ENCODE measurements at places on chromosomes 3 and 15.
A peak's percentile ranks its signal among the peaks of the same experiment; 100 is the strongest.

GRCh38 chr3:134494495-134494894 lies 8.6 kb downstream of the CEP63 start:
- no peak for DNase-seq

DNA sequence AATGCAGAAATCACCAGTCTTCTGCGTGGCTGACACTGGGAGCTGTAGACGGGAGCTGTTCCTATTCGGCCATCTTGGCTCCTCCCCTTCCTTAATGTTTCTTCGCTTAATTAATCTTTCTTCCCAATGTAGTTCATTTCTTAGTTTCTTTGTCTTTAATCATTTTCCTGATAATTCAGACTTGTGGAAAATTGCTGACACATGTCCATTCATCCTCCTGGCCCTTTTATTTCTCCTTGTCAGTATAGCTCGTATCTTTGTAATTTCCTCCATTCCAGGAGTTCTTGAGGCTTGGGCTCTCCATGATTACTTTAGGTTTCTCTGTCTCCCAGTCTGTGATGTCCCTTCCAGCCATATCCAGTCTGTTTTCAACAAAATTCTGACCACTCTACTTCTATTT lies 98.7 kb downstream of the UBE2E2 start:
- no peak for DNase-seq

GRCh38 chr3:154071146-154071545 lies 50.0 kb upstream of the ARHGEF26 start:
- DNase-seq: no peak

DNA sequence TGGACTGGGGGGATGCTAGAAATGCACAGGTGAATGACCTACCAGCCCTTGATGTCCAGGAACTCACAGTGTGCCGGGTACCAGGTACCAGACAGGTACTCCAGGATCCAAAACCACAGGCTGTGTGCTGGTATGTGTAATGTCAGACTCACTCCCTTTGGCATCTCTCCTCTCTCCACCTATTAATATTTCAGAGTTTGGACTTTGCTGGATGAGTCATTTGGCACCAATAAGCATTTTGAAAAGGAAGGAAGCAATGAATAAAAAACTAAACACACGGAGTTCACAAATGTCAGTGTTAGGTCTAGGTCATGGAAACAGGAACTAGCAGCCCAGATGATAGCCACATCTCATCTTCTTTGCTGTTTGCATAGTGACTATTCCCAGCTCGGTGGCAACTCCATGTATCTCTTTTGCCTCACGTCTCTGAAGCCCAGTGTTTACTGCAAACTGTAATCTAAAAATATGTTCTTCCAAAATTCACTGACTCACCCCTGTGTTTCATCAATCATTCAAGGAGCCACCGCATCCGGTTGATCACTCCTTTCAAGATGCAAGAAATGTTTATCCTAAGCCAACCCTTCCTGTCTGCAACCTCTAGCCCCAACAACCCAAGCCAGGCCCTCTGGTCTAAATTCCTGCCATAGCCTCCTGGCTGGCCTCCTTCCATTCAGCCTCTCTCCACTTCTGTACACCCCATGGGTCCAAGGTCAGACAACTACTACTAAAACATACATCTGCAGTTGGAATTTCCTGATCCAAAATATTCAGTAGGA lies 8.4 kb downstream of the ITGB5 start:
- no peak for DNase-seq

GRCh38 chr3:26369133-26369532 lies 253.4 kb upstream of the LRRC3B start:
- no peak for DNase-seq

GRCh38 chr3:128853826-128854225 lies 25.6 kb upstream of the ACAD9 start:
- DNase-seq: no peak

DNA sequence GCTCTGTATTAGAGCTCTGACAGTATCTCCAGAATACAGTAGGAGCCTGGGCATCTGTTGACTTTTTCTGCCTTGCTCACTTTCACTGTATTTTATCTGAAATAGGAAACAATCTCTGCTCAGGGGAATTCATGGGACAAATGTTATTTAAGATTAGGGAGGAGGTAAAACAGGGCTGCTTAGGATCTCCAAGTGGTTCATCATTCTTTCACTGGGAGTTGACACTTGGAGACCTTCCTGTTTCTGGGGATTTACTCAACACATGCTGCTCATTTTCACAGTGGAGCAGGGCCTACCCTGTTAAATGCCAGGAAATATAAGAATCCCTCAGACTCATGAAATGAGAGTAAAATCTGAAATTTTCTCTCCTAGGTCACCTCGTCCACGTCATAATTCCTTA lies 185.5 kb downstream of the GAP43 start:
- DNase-seq: no peak

DNA sequence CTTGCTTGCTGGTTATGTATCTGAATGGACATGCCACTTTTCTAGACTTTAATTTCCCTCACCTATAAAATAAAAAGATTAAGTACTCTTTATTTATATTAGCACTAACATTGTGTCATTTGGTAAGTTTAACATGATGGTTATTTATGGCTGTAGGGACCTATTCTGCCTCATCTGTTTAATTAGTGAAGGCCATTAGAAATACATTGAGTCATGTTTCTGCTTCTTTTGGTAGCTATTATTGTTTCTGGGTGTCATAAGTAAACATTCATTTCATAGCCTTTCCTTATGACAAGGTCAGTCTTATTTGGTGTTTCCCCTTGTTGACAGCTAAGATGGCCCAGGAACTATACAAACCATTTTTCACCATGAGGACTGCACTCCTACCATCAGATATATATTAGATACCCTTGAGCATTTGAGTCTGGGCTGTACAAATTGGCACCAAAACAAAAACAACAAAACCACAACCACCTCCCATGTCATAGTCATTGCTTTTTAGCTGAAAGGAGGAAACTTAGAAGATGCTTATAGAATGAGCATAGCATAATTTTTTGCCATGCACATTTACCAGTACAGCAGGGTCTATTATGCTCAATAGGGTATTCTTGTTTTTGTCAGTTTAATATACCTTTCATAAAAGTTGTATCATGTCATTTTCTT lies 39.3 kb downstream of the SRP14 start:
- DNase-seq: no peak

- no peak for DNase-seq
These were observed 214.6 kb upstream of the UBE2E2 start for GRCh38 chr3:22988566-22988965.

DNA sequence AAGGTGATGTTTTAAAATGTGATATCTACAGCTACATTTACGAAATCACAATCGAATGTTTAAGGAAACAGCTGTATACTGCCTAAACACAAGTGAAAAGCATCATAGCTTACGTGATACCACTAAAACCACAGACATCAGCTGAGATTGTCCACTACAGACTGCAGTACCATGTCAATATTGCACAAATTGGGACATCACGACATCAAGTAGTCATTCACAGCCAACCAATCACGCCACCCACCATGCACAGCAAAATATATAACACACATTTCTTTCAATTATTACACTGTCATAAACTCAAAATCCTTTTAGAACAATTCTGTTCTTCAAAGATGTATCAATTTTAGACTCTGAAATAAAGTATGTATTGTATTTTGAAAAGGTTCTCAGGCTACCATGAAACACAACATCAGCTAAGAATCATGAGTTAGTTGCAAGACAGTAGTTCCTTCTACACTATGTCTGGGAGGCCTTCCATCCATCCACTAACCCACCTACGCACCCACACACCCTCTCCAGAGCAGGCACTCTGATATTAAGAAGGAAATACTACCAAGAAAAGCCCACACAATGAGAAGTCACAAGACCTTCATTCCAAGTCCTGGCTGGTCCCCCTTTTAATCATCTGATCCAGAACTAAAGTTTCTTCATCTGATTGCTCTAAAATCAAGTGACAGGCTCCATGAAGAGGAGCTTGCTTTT lies 3.1 kb downstream of the DMXL2 start:
- DNase-seq: no peak

- DNase-seq: no peak
These were observed 82.2 kb upstream of the EPHA3 start for GRCh38 chr3:89025185-89025584.

DNA sequence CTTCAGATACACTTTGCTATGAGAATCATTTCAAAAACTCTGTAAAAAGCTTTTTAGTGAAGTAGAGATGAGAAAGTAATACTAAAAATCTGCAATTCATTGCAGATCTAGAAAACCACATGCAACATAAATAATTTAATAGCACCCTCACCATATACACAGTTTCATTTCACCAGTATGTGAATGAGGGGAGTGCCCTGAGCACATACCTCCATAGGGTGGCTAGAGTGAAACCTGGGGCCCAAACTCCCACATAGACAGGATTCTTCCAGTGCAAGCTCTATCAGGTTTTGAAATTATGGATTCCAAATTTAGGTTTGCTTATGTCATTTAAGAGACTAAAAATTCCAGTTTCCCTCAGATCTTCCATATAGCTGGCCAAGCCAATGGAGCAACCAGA lies 973.4 kb upstream of the CFAP20DC start:
- no peak for DNase-seq

DNA sequence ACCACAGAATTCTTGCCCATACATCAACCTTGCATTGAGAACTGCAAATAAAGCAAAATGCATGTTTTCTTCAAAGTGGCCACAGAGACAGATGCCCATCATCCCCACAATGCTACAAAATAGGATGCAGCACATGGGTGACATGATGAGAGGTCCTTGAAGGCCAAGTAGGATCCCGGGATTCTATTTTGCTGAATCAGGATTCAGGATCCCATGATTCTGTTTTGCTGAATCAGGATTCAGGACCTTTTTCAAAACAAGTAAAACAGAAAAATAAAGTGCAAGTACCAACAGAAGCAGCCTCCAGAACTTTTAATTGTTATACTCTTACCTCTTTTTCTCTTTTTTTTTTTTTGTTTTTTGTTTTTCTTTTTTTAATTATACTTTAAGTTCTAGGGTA lies 242.1 kb upstream of the NR2E3 start:
- DNase-seq: no peak

- no peak for DNase-seq
These were observed 153.9 kb downstream of the PDZRN3 start for GRCh38 chr3:73470860-73471259.

DNA sequence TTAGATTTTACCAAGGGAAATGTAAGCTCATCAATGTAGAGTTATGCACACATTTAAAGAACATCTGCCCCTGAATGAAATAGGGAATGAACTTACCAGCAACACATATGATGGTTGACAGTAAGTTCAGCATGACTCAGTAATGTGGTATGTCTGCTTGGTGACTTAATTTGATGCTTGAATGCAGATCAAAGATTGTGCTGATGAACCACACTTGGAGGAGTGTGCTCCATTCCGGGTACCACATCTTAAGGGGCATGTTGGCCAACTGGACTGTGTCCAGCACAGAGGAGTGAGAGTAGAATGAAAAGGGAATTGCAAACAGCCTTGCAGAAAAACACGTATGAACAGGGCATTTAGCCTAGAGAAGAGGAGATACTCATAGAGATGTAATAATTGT lies 171.0 kb upstream of the RARB start:
- no peak for DNase-seq

DNA sequence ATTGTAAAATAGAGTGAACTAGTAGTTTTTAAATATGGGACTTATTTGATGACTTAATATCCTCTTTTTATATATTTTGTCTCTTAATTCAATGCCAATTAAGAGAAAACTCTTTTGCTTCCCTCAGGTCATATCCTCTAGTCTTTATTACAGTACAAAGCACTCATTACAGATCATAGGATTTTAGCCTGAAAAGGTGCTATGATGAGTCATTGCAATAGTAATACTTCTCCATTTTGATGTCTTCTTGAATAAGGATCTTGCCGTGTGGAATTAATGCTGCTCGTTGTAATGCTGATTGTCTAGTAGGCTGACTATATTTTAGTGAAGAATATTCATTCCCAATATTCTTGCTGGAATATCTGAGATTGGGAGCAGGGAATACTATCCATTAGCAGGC lies 612.2 kb upstream of the GOLIM4 start:
- DNase-seq: no peak

- no peak for DNase-seq
These were observed 250.3 kb downstream of the SLC9A9 start for GRCh38 chr3:143597774-143598652.

DNA sequence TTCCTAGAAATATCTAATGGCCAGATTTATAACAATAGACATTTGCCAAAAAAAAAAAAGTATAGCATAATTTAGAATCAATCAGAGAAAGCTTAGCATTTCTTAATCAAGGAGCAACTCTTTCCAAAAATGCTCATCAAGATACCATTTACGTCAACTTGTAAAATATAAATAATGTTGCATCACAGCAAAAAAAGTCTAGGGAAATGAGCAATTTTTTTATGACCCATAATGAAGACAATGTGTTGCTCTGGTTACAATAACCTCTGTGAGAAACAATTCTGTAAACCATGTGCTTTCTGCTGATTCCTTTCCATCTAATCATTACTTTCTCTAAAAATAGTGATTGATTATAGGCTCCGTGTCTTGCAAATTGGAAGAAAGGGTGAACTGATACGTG lies 36.3 kb downstream of the KBTBD8 start:
- DNase-seq: no peak

GRCh38 chr3:111069974-111070771 lies 1.4 kb upstream of the NECTIN3 start:
- peak; percentile 33 for DNase-seq

DNA sequence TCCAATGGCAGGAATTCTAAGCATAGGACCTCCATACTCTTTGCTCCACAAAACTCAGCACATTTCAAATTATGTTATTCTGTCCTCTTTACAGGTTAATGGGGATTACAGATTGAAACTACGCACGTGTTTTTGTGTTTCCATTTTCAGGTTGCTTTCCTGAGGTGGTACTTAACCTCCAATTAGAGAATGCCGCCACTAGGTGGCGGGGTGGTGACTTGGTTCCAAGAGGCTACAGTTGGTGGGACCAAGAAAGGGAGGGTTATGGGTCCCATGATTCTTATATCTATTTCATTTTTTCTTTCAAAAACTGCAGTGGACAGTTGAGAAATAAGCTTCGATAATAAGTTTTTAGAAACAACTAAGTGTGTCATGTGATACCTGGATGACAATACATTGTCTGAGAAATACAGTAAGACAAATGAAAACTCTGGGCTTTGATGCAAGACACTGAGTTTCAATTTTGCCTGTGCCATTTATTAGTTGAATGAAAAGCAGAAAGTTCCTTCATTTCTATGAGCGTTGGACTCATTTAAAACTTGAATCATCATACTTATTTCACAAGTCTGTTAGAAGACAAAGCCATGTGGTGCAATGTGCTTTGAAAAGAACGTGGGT lies 539.0 kb downstream of the FGF12 start:
- peak; percentile 68 for DNase-seq

DNA sequence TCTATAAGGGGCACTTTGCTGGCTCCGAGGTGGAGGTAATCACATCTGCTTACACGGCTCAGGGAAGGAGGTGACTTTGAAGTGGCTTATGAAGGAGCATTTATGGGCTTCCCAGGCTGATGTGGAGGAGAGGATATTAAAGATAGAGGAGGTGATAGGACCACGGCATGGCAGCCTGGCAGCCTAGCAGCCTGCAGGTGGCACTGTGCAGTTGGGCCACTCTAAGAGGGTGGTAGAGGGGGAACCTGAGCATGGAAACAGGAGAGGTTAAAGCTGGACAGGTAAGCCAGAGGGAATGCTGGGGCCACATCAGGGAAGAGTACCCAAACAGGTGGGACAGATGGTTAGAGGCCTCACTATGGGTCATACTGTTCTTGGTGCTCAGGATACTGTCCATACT lies 375.0 kb downstream of the WDR72 start:
- DNase-seq: no peak

- no peak for DNase-seq
These were observed 44.5 kb downstream of the RHCG start for GRCh38 chr15:89451846-89452245.
